NCI-H1417 treated with DMSO at 0.1 percent for 48 hours (cell line): ENCODE measurements at places on chromosomes 1 and 21.

DNA sequence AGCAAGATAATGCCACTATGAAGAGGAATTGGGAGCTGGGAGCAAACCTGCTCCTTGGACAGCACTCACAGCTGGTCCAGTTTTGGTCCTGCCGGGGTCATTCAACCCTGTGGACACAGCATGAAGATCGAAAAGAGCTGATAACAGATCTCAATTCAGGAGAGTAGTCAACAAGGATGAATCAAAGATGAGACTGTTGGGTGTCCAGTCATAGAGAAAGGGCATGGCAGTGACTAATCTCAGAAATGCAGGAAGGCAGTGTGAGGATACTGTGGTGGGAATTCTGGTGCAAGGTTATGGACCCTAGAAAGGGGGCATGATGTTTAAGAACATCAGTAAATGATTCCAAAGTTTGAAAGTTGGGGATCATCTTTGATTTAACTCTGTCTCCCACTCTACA lies 261.4 kb upstream of the ZP4 start:
- no peak for DNase-seq

GRCh38 chr1:99850459-99851291 lies 514 bp downstream of the AGL start:
- no peak for DNase-seq

GRCh38 chr1:30868833-30869435 lies 39.6 kb downstream of the SDC3 start:
- DNase-seq, result no peak

DNA sequence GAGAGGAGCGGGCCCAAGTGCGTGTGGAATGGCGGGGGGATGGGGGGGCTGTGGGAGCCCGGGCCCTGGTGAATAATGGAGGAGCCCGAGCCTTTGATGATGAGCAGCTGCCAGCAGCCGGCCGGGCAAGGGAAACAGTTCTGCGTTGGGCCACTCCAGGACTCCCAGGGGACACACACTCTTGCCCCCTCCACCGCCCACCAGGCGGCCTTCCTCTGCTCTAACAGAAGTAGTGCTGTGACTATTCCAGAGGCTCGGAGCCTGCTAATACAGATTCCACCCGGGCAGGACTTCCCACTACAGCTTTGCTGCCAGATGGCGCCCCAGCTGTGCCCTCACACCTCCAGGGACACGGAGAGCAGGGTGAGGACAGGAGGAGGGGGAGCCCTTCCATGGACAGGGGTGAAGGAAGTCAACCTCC lies 48.2 kb upstream of the LRP8 start:
- no peak for DNase-seq

- no peak for DNase-seq
These were observed 65.1 kb downstream of the CLSTN1 start for GRCh38 chr1:9758559-9759121.

GRCh38 chr1:206446688-206447421 lies 23.4 kb upstream of the IKBKE start:
- no peak for DNase-seq

DNA sequence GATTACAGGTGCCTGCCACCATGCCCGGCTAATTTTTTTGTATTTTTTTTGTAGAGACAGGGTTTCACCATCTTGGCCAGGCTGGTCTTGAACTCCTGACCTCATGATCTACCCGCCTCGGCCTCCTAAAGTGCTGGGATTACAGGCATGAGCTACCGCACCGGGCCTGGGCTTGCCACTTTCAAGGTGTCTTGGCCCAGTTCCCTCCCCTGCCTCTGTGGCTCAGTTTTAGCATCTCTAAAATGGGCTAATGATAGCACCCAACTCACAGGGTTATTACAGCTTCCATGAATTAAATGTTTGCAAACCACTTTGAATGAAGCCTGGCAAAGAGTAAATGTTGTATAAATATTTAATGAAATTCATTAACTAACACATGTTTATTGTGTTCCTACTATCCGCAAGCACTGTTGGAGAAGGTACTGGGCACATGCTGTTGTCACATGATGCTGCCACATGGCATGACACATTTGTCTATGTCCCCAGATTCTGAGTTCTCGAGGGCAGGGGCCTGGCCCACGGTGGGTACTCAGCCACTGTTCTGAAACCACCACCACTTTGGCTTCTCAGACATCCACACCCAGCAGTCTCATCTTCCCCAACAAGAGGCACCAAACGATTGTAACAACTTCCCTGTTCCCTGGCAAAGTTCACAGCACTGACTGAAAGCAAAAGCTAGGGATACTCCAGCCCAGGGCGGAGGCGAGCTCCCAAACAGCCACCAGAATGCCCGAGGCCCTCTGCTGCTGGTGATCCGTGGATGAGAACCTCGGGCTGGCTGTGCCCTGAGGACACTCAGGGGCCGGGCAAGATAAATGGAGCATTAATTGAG lies 9.7 kb downstream of the IFFO2 start:
- no peak for DNase-seq

GRCh38 chr1:198633675-198634121 lies 5.1 kb upstream of the PTPRC start:
- DNase-seq, result no peak

DNA sequence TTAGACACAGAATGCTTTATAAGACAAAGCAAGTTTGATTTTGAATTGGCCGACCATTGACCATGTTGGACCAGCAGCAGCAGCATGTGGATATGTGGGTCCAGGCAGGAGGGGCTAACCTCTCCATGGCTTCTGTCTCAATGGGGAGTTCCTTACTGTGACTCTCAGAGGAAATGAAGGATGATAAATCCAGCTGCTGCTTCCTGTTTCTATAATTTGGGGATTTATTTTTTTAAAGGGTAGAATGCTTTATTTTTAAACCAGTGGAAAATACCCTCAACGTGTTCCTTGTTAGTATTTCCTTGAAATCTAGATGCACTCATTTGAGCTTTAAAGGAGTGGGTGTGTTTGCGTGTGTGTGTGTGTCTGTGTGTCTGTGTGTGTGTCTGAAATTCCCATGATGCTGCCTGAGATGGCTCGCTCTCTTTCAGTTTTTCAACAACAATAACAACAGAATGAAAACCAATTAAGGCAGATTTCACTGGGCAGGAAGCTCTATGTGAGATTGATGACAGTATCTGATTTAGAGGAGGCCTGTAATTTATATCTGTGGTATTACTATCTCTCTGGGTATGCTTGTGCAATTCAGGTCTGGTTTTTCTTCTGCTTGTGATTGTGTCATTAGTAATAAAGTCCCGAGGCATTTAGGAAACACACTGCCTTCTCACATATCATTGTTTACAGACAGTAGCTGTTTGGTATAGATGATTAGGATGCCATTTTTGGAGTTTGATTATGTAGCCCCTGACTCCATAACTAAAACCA lies 86.1 kb upstream of the ZNF326 start:
- DNase-seq, result no peak

GRCh38 chr1:29826646-29827045 lies 590.3 kb downstream of the PTPRU start:
- no peak for DNase-seq

DNA sequence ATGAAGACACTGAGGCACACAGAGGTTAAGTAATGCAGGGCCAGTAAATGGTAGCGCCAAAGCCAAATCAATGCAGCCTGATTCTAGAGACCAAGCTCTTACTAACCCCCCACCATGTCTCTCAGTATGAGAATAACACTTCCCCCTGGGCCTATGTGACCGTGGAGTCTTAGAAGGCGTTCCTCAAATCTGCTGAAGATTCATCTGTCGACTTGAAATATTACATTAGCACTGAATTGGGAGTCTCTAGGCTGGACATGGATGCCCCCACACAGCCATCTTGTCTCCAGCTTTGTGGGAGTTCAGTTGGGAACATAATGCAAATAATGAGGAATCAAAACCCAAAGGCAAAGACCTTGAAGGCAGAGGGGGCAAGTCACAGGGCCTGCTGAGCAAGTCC lies 117.9 kb upstream of the HMGB4 start:
- DNase-seq, result no peak

DNA sequence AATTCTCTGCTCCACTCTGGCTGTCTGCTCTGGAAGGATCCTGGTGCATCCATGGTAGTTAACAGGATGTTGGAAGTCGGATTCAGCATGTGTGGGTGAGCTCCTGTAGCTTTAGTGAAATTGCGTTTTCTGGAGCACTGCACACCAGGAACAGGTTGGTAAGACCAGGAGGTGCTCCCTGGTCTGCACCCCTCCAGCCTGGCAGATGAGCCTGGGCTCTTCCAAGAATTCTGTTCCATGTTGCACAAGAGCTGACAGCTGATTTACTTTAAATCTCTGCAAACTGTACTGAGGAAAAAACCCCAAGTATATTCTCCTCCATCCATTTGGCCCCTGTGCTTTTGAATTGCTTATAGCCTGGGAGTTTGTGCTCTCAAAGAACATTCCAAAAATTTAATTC lies 33.7 kb downstream of the KCNK1 start:
- no peak for DNase-seq

- no peak for DNase-seq
These were observed 86.3 kb downstream of the ACBD6 start for GRCh38 chr1:180415985-180416633.

- DNase-seq, result no peak
These were observed 20.0 kb upstream of the CPT2 start for GRCh38 chr1:53176452-53177208.

DNA sequence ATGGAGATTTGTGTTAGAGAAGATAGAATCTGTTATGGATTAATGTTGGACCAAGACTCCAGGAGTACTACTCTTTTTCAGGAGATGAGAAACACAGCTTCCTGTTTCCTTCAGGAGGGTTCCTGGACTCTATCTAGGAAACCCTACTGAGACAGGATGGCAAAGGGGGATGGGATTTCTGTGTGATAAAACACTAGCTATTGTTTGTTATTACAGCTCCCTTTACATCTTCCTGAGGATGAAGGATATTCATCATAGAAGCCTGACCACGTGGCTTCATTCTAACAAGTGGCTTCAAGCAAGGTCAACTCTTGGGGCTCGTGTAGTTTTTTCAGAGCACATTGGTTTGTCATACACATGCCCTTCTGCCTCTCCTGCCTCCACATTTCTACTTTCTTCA lies 33.3 kb downstream of the RGL1 start:
- no peak for DNase-seq
